ENCODE measurements at places on chromosomes 1 and 21.

DNA sequence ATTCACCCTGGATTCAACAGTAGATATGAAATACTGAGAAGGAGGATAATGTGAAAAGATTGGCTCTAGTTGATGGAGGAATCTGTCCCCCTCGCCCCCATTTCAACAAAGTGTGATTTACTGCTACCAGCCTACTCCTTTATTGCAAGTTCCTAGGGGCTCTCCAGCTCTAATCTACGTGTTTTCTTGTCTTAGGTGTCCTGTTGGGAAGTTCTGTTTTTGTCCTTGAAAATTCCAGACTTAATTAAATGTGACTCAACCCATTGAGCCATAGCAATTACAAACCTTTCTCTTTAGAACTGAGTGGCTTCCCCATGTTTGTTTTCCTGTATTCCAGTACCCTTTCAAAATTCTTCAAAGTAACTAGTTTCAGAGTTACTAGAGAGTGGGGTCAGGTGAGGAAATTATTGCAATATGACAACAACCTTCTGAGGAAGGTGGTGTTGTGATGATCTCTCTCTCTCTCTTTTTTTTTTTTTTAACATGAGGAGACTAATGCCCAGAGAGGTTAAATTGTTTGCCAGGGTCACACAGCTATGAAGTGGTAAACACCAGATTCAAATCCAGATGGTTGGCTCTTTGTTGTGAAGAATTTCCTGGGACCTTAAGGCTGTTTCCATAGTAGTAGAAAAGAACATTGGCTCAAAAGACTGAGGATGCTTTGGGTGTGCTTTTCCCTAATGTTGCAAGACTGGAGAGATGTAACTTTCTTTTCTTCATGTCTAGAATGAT, 3.5 kb downstream of the RGL1 start:
- no peak for DNase-seq

GRCh38 chr1:31084782-31085569, 19.5 kb upstream of the PUM1 start:
- no peak for DNase-seq

DNA sequence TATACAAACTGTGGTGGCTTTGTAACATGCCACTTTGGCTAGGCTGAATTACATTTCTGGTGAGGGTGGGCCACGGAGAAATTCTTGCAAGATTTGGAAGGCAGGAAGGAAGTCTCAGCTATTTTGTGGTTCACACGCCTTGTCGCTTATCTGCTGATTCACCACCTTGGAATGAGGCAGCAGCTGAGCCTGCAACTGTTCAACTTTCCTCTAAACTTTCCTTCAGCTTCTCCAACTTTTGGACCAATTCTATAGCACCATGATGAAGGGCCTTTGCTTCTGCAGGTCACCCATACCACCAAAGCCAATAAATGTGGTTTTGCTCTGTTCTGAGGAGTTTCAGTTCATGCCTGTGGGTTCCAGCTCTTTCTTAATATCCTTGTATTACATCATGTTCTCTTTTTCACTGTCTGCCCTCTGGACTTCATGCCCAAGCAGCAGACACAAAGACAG, 337.6 kb upstream of the SNX7 start:
- no peak for DNase-seq

- DNase-seq: no peak
Observed at GRCh38 chr1:40648200-40648599, 17.3 kb downstream of the RIMS3 start.

DNA sequence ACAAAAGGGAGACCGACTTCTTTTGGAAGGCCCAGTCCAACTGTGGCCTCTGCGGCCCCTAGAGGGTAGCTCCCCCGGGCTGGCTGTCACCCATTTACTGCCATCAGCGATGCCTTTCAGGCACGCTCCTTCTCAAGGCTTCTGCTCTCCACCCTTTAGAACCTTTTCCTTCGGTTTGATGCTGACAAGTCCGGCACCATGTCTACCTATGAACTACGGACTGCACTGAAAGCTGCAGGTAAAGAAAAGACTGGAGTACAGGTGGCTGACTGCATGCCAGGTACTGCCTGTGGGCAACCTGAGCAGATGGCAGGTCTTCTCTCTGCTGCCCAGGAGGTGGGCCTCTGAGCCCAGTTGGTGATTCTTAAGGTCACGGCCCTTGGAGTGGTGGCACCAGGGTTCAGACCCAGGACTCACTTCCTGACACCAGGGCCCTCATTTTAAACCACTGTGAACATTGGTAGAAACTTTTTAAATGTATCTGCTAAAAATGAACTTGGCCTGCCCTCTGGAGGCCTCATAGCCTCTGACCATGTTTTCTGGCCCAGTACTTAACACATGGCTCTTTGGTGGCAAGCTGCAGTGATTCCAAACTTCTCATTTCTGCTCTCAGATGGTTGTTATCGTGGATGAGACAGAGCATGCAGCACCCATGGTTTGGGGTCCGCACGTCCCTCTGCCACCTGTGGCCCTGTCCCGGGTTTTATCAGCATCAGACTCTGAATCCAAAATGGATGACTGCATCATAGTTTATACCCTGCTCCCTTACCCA, 45.7 kb downstream of the CAPN9 start:
- DNase-seq: no peak

GRCh38 chr1:107153014-107153413, 12.2 kb downstream of the NTNG1 start:
- DNase-seq: peak; percentile 15

GRCh38 chr1:191498318-191498717, 659.9 kb upstream of the RGS18 start:
- DNase-seq: no peak

GRCh38 chr21:37253991-37254390, 13.1 kb downstream of the VPS26C start:
- no peak for DNase-seq

Measured in NCI-H345 (cell line).